Caco-2 (cell line): ENCODE measurements at places on chromosomes 12 and 14.

- DNase-seq = no peak
These were observed 55.8 kb downstream of the SRRM4 start for GRCh38 chr12:119036878-119037825.

GRCh38 chr12:109517619-109518018, 40.2 kb downstream of the UBE3B start:
- DNase-seq = no peak

GRCh38 chr14:76051717-76052465, 66.3 kb downstream of the IFT43 start:
- no peak for DNase-seq

DNA sequence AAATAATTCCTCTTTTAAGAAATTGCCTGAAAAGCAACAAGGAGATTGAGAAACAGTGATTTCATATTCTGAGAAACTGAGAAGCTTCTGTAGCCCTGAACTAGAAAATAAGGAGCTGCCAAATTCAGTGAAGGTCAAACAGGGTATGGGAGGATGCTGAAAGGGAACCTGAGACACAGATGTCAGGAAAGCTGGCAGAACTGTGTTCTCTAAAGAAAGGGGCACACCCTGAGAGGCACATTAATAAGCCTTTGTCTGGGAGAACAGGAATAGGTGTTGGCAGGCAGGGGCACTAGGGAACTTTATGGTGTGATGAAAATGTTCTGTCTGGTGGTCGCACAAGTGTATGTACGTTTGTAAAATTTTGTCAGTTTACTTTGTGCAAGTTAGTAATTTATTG, 29.6 kb downstream of the VRK1 start:
- DNase-seq = no peak

DNA sequence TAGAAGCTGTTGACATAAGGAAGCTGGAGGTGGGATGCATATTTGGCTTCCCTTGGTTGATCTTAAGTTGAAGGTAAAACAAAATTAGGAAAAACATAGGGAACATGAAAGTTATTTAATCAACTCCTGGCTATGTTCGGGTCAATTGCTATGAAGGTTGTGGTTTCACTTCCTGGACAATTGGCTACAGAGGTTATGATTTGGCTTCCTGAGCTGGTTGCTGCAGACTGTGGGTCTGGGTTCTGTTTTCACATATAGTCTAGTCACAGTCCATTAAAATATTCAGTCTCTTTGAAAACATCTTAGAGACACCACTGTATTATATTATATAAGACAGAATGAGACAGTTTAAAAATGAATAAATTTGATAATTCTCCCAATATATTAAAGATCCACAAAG, 895.2 kb upstream of the USP15 start:
- DNase-seq = no peak

GRCh38 chr12:70660620-70661219, 23.5 kb upstream of the PTPRB start:
- no peak for DNase-seq

DNA sequence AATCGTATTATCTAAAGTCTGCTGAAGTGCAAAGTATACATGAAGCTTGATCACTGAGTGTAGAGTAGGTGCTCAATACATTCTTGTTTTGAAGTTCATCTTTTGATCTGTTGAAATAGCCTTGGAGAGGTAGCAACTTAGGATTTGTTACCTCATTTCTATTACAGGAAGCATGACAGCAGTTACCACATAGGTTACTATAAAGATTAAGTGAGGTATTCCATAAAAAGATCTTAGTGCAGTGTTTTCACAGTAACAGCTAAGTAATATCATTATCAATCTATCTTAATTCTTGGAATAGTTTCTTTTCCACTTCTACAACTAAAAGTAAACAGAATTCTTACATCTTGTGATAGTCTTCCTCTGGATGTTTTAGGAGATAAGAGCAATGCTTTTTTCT, 50.9 kb downstream of the BTBD7 start:
- DNase-seq = no peak

GRCh38 chr12:77437206-77437605, 371.8 kb upstream of the E2F7 start:
- DNase-seq = no peak

DNA sequence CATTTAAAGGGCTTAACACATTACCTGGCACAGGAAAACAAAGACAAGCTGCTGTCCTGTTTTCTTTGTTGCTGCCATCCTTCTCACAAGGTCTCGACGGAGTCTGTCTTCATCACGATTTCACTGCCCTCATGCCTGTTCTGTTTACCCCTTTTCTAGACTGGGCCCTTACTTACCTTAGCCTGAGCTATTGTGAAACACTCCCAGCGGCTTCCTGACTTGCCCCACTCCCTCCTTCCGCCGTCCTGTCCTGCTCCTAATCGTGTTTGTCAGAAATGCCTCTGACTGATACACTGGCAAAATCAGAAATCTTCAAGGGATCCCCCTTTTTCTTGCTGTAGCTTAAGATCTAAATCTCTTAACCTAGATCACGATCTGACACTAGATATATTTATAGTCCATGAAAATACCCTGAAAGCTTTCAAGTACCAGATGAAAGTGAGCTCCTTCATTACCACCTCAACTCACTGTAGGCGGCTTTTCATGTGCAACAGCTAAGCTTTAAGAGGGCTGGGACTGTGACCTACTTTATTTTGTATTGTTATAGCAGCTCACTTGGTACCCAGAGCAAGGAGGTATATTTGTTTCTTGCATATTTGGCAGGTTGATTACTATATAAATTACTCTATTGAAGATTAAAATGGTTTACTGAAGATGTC, 32.1 kb downstream of the TECPR2 start:
- DNase-seq = no peak

DNA sequence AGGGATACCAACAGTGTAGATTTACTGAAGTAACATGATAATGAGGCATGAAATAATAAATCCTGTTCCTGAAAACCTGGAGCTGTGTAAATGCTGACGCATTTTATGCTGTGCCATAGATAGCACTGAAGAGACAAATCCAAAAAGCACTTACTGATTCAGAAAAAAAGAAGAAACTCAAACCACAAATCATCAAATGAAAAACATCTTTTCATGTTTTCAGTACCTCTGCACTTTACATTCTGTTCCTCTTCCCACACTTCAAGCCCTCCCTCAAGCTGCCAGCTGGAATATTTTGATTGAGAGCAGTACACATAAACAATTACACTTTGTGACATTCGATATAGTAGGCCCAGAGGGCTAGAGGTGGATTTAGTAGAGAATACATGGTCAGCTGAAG, 362.3 kb downstream of the NAV3 start:
- no peak for DNase-seq

GRCh38 chr12:7439579-7440505, 4.1 kb downstream of the CD163L1 start:
- peak; percentile 92 for DNase-seq

DNA sequence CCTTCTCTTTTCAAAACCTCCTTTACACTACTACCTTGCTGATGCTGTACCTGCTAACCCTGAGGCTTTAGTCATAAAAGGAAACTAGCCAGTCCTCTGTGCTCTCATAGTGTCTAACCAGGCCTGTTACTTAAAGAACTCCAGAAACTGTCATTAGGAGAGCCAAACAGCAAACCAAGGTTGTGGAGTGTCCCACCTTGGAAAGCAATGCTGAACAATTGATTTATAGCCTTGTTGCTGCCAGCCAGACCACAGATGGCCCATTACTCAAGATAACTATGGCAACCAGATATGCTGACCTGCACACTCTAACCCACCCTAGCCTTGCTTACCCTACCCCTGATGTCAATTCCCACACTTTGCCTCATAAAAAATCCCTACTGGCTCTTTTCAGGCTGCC, 26.5 kb upstream of the BCAT1 start:
- DNase-seq = no peak
